Skeletal muscle cell (primary cell): ENCODE measurements at places on chromosomes 1 and 21.

DNA sequence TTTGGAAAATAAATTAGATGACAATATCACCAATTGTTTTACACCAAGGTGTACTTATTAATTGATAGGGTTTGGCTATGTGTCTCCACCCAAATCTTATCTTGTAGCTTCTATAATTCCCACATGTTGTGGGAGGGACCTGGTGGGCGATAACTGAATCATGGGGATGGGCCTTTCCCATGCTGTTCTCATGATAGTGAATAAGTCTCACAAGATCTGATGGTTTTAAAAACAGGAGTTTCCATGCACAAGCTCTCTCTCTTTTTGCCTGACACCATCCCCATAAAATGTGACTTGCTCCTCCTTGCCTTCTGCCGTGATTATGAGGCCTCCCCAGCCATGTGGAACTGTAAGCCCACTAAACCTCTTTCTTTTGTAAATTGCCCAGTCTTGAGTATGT, 131.0 kb upstream of the LMO4 start:
- DNase-seq, result no peak

- no peak for DNase-seq
Observed at GRCh38 chr1:110487726-110488125, 31.2 kb downstream of the KCNA10 start.

DNA sequence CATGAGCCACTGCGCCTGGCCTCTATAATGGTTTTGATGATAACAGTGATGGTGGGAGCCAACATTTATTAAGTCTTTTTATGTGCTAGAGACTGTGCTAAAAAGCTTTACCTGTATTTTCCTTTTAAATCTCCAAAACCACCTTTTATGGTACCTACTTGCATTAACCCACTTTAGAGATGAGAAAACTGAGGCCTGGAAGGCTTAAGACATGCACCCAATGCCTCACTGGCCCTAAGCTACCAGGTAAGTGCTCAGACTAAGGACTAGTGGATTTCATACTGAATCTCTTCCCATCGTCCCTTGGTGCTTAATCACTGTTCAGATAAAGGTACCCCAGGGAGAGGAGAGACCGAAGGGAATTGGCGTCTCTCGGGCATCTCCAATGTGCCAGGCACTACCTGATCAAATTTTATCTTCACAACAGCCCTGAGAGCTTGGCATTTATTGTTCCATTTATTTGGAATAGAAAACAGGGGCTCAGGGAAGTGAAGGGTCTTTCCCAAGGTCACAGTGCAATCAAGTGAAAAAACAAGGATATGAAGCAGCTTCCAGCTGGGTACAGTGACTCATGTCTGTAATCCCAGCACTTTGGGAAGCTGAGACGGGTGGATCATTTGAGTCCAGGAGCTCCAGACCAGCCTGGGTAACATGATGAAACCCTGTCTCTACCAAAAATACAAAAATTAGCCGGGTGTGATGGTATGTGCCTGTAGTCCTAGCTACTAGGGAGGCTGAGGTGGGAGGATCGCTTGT, 84.2 kb downstream of the LACTBL1 start:
- DNase-seq, result no peak

DNA sequence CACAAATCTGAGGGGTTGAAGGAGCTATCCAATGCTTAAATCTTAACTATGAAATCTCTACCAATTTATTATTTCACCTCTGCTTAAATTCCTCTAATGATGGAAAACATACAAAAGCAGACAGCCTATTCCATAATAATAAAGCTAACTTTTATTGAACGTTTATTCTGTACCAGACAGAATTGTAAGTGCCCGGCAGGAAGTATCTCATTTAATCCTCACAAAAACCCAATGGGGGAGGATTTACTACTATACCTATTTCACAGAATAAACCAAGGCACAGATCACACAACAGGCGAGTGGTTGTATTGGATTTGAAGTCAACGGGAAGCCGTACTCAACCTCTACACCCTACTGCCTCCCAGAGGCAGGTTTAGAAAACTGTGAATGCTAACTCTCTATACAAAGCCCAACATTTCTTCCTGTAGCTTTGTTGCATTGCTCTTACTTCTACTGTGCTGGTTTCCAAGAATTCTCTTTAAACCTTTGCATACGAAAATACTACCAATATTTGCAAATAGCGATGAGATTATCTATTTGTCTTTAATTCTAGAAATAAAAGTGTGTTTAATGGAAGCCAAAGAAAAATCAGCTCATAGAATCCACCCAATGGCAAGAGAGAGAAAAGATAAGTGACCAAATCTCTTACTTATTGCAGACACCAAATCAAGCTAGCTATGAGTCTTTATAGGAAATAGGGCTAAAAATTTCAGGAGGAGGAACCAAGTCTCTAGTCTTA, 33.5 kb upstream of the C1orf53 start:
- peak; percentile 27 for DNase-seq

GRCh38 chr21:18617291-18617690, 213.7 kb upstream of the TMPRSS15 start:
- no peak for DNase-seq

DNA sequence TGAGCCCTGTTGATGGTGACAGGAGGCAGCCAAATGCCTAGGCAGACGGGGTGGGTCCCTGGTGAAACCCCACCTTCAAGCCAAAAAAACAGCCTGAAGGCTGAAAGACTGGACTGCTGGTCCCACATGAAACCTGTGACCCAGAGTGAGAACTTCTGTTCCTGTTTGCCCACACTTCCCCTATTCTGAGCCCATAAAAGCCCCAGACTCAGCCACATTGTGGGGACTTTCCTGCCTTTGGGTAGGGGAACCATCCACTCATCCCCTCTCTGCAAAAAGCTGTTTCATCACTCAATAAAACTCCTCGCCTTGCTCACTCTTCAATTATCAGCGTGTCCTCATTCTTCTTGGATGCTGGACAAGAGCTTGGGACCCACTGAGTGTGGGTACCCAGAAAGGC, 25.2 kb downstream of the HTR6 start:
- no peak for DNase-seq

- DNase-seq, result no peak
Observed at GRCh38 chr1:208241512-208241911, 2.7 kb downstream of the PLXNA2 start.

GRCh38 chr1:105785021-105785420, 1271.5 kb upstream of the PRMT6 start:
- DNase-seq, result no peak

GRCh38 chr1:88134983-88135921, 548.8 kb upstream of the PKN2 start:
- DNase-seq, result no peak

DNA sequence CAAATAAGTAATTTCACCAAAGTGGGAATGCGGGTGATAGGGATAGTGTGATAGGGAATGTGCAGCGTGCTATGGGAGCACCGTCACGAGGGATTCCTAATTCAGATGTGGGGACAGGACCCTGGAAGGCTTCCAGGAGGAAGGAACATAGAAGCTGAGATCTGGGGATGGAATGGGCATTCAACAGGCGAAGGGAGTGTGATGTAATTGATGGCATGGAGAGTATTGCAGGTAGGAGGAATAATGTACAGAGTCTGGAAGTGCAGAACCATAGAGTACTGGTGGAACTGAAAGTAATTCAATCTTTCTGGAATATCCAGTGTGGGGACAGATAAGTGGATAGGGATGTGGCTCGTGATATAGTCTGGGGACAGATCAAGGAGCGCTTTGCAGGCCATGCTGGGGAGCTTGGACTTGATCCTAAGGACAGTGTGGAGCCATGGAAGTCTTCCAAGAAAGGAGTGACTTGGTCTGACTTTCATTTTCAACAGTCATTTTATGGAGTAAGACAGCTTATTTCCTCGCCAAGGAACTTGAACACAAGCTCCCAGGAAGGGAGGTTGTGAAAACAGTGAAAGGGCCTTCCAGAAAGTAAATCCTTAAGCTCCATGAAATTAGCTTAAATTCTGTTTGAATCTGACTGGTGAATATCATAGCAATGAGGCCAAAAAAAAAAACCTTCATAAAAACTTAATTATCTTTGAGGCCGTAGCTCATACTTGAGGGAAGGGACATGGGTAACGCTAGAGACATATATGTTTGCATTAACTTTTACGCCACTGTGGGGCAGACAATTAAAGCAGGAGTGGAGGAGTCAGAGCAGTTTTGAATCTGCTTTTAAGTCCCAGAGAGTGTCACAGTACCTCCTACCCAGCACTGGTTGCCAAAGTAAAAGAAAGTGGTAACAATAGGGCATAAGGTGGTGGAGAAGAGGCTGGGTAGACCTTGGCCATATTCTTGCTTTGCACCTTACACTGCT, 55.8 kb downstream of the ROR1 start:
- DNase-seq, result no peak

DNA sequence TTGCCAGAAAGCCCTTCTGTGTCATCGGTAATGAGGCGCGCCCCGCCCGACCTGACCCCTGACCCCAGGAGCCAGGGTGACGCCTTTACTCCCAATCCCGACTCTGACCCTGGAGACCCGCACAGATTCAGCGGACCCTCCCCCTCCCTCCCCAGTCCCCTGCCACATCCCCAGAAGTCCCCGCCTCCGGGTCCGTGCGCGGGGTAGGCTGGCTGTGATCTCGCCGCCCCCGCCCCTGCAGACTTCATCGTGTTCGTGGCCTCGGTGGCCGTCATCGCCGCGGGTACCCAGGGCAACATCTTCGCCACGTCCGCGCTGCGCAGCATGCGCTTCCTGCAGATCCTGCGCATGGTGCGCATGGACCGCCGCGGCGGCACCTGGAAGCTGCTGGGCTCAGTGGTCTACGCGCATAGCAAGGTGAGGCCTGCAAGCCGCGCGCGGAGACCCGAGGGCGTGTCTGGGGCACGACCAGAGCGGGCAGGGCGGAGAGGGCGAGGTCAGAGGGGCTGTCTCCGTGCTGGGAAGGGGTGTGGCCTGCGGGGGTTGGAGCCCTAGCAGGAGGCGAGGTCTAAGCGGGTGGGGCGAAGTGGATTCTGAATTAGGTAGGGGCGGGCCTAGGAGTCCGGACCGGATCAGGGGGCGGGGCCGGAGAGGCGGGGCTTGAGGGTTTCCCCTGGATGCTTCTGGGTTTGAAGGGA, 34.8 kb downstream of the KCNQ4 start:
- no peak for DNase-seq

GRCh38 chr21:41908829-41909228, 29.7 kb upstream of the PRDM15 start:
- DNase-seq, result no peak
